K562 (cell line): ENCODE measurements at places on chromosomes 2 and 18. TPM values are rescaled to one million over a fixed set of nuclear protein-coding genes. Genes with fewer than 3 reads are reported as not detected.

The NEU4 gene
- 0.38 and 0.40 TPM in 2 replicates for total RNA-seq

GRCh38 chr18:60446821-60447220, 74.2 kb upstream of the MC4R start:
- no peak for DNase-seq

DNA sequence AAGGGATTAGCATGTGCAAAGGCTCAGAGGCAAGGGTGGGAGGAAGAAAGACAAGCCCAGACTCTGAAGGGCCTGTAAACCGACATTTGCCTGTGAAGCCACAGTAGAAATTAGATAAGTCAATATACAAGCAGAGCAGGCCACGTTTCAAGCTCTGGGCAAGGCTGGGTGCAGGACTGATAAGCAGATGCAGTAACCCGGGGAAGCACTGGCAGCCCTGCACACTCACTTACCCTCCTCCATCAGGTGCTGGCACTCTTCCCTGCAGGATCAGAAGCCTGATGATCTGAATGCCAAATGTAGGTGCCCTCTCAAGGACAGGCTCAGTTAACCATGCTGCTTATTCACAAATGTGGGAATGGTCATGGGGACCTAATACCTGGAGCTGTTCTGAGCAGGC, 46.3 kb upstream of the RAB12 start:
- DNase-seq = no peak

GRCh38 chr2:197345846-197346370, 35.3 kb upstream of the ANKRD44 start:
- no peak for DNase-seq

GRCh38 chr18:79862562-79862961, 64.8 kb downstream of the KCNG2 start:
- no peak for DNase-seq

- DNase-seq = no peak
Measured at GRCh38 chr2:235877275-235877802, 290.8 kb downstream of the GBX2 start.

The FHOD3 gene
- total RNA-seq = 0.11 TPM in 1 of 2 replicates, not detected in the other
